ENCODE measurements at places on chromosomes 13 and 19.

DNA sequence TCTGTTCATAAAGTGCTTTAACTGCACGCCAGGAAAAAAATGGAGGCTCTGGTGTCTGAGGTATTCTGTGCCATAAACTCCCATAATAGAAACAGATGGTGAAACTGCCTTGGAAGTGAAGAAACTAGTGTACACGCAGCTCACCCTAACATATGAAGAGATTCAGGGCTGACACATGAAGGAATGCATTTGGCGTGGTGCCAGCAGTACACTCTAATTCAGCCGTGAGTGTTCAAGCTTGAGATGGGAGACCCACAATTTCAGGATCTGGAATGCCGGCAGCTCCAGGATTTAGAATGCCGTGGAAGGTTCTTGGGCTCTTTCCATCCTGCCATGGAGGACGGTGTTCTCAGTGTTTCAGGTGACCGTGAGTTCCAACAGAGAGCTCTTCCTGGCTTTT lies 478.4 kb downstream of the TSHZ3 start:
- DNase-seq = no peak

GRCh38 chr13:49569993-49570689 lies 15.2 kb downstream of the RCBTB1 start:
- no peak for DNase-seq

DNA sequence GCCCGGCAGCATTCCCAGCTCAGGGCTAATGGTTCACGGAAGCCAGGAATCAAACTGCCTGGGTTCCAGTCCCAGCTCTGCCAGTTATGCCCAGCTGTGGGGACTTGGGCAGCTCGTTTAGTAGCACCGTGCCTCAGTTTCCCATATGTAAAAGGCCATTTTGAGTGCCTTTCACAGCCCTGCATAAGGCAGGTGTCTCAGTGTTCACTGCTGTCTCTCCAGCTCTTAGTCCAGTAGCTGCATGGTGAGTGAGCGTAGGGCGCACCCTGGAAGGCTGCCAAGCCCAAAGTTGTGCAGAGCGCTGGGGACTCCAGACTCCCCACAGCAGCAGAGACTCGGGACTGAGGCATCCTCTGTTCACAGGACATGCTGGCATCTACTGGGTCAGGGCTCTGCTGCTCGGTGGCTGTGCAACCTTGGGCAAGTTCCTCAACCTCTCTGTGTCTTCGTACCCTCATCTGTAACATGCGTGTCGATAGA lies 5.5 kb downstream of the RPL28 start:
- no peak for DNase-seq

DNA sequence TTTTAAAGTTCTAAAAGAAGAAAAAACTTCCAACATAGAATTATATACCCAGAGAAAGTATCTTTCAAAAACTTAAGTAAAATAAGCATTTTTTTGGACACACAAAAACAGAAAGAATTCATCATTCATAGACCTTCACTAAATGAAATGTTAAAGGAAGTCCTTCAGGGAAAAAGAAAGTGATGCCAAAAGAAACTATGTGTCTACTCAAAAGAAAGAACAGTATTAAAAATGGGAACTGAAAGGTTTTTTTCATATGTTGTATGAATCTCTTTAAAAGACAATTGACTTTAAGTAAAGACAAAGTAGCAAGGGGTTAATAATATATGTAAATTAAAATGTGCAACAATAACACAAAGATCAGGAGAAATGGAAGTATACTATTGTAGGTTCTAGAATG lies 96.5 kb downstream of the DHRS12 start:
- DNase-seq = no peak

GRCh38 chr13:52070929-52071523 lies 46.5 kb downstream of the UTP14C start:
- DNase-seq = no peak

DNA sequence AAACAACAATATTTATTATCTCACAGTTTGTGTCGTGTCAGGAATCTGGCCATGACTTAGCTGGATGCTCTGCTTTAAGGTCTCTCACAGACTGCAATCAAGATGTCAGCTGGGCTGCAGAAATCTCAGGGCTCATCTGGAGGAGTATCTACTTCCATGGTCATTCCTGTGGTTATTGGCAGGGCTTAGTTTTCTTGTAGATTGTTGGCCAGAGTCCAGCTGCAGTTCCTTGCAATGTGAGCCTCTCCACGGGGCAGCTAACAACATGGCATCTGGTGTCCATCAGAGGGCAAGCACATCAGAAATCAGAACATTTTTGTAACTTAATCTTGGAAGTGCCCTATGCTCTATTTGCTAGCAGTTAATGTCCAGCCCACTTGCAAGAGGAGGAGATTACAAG lies 45.7 kb upstream of the TDRD3 start:
- no peak for DNase-seq

DNA sequence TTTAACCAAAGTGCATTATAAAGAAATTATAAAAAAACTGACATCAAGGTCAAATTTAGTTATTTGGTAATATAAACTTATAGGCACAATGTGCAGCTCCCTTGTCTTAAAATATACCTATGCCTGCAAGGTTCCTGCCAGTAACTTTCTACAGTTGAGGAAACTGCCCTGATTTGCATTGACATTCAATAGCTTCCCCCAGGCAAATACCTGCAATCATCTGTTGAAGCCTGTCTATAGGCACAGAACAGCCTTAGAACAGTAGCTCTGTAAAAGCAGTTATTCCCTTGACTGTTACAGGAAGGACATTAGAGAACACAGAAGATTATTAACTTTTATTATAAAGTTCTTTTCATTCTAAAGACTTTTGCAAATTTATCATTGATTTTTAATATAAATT lies 1239.5 kb downstream of the PCDH9 start:
- DNase-seq = no peak

DNA sequence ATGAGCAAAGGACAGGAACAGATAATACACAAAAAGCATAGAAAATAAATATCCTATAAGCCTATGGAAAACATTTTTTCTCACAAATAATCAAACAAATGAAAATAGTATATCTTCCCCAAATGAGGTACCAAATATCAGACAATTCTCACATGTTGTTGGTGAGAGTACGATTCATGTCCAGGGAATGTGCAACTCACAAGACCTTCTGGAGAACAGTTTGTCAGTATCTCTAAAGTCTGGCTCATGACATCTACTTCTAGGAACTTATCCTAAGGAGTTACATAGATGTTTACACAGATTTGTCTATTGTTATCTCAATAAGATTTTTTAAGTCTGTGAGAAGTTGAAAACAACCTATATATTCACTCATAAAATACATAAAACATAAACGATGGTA lies 80.3 kb upstream of the ARHGEF7 start:
- no peak for DNase-seq

GRCh38 chr19:16001481-16002312 lies 52.9 kb downstream of the OR10H4 start:
- no peak for DNase-seq

DNA sequence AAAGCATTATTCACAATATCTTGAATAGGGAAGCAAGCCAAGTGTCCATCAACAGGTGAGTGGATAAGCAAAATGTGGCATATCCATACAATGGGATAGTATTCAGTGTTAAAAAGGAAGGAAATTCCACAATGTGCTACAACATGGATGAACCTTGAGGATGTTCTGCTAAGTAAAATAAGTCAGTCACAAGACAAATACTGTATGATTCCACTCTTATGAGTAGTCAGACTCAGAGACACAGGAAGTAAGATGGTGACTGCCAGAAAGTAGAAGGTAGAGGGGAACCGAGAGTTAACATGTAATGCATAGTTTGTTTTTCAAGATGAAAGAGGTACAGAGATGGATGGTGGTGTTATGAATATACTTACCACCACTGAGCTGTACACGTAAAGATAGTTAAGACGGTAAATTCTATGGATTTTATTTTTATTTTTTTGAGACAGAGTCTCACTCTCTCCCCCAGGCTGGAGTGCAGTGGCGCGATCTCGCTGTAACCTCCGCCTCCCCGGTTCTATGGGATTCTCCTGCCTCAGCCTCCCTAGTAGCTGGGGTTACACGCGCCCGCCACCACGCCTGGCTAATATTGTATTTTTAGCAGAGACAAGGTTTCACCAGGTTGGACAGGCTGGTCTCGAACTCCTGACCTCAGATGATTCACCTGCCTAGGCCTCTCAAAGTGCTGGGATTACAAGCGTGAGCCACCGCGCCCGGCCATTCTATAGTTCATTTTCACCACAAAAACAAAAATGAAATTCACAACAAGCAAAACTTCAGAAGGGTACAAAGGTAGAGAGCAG lies 1.0 kb upstream of the CHAMP1 start:
- DNase-seq = no peak

GRCh38 chr13:70960841-70961443 lies 852.7 kb upstream of the KLHL1 start:
- DNase-seq = no peak

DNA sequence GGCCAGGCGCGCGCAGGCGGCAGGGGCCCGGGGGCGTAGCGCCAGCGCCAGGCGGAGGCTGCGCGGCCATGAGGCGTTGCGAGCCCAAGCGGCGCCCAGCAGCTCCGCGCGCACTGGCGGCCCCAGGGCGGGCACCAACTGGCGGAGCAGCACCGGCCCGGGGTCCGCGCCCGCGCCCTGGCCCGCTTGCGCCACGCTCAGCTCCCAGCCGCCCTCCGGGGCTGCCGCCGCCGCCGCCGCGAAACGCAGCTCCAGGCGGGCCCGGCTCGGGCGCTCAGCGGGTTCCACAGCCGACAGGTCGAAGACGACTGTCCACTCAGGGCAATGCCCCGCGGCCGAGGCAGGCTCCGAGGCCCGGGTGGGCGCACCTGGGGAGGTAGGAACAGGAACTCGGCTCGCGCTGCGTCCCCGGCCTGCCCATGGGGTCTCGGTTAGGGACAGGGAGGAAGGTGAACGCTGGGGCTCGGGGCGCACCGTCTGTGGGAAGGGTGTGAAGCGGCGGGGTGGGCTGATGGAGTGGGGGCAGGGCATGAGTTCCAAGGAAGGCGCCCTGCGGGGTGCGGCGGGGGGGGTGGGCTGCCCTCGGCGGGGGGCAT lies 26.8 kb downstream of the CERS1 start:
- DNase-seq = no peak

DNA sequence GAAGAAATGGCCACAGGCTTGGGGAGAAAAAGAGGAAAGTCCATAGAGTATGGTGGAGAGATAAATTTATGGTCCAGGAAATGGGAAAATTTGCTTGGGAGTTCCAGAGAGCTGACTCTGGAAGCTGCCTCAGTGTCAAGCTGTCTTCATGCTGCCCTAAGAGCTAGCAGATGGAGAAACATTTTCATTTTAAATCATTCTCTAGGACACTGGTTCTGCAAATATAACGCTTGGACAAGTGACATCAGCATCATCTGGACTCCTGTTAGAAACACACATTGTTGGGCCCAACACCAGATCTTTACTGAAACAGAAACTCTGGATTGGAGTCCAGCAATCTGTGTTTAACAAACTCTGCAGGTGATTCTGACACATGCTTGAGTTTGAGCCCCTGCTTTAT lies 592.0 kb upstream of the KLF12 start:
- no peak for DNase-seq

GRCh38 chr19:34244611-34245299 lies 9.6 kb upstream of the GARRE1 start:
- DNase-seq = no peak

GRCh38 chr19:31906111-31906871 lies 439.1 kb upstream of the ZNF507 start:
- no peak for DNase-seq
